Stimulated activated CD4-positive, alpha-beta T cell treated with anti-CD3 and anti-CD28 coated beads, Interleukin-15, amount 100 ng/mL, for 1 hour (primary cell): ENCODE measurements at places on chromosomes 7 and 10.

- DNase-seq: no peak
Observed at GRCh38 chr10:60230892-60231291, 158.8 kb downstream of the ANK3 start.

DNA sequence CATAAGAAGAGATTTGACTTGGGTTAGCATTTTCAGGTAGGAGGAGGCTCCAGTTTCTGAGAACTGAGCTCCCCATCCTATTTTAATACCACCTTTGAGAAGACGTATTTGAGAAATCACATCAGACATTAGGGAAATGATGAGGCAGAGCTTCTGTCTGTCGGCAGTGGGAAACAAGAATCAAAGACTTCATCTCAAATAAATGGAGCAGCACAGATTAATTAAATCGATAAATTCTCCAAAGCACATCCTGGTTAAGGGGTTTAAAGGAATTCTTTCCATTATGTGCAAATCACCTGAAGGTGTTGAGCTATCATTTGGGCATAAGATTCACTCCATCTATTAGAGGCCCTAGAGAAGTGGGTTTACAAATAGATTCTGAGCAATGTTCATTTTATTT, 7.6 kb downstream of the ADARB2 start:
- DNase-seq: no peak

GRCh38 chr10:10662716-10663408, 354.8 kb upstream of the CELF2 start:
- DNase-seq: no peak

- DNase-seq: no peak
Observed at GRCh38 chr10:119424258-119424975, 118.1 kb downstream of the RGS10 start.

GRCh38 chr10:30811276-30812017, 181.9 kb upstream of the LYZL2 start:
- no peak for DNase-seq

DNA sequence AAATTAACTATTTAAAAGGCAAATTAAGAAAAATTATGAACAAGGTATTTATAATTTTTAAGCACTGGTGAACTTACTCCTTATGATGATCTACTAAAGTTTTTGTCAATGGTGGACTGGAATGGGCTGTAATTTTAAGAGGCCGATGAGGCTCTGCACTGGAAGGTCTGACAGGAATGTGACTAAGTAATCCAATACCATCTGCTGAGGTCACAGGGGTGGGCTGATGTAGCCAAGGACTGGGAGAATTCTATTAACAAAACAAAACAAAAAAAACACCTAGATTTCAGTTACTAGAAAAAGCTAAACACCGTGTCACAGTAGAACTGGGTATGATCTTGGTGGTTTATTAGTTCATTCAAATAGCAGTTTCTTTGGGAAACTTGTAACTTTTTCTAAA, 75.9 kb downstream of the NRBF2 start:
- no peak for DNase-seq

GRCh38 chr7:93894966-93895640, 4.5 kb upstream of the TFPI2 start:
- DNase-seq: no peak

GRCh38 chr7:27315066-27315465, 72.5 kb downstream of the EVX1 start:
- DNase-seq: no peak
